ENCODE measurements at places on chromosomes 6 and 20.

GRCh38 chr6:16019462-16019861 lies 109.4 kb upstream of the MYLIP start:
- no peak for DNase-seq

DNA sequence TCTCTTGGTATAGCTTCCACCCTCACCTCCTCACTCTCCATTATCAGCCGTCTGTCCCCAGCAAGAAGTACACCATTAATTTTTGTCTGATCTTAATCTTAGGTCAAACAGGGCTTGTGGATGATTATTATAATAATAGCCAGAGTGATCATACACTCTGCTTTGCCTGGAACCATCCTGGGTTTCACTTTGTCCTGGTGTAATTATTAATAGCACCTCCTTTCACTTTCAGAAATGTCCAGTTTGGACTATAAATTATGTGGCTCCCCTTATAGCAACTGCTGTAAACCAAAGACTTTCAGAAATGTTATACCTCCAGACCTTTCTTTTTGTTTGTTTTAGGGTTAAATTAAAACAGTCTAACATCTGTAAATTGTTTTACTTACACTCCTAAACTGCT lies 951 bp upstream of the TRIM31 start:
- no peak for DNase-seq

GRCh38 chr6:118712969-118713368 lies 61.6 kb upstream of the CEP85L start:
- DNase-seq = no peak

DNA sequence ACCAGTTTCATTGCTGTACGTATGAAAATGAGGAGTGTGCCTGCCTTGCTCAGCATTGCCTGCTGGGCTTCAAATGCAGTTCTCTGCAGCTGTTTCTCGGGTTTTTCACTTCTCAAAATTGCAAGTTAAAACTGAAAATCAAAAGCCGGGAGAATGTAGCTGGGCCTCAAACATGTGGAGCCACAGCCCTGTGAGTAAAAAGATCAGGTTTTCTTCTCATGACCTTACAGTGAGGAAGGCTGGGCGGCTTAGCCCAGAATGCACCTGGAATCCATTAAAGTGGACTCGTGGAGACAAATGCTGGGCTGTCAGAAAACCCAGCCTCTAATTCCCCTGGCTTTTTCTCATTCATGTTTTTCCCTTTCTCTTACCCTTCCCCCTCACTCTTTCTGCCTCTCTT lies 34.4 kb downstream of the DSE start:
- DNase-seq = no peak

- peak; percentile 12 for DNase-seq
Measured at GRCh38 chr20:43667341-43668132, 623 bp downstream of the MYBL2 start.

DNA sequence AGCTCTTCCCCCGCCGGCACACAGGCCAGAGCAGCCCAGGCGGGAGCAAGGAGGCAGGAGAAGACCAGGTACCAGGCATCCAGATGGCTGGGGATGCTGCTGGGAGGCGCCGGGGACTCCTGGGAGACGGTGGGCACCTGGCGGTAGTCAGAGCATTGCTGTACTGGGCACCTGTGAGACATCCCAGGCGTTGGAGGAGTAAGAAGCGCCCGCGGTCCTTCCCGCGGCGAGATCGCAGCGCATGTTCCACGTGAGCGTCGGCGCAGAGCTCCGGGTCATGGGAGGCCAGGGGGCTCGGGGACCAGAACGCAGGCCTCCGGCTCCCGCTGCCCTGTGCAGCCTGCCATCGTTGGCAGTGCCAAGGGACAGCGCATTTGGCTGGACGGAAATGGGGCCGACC lies 293.7 kb upstream of the CDYL start:
- DNase-seq = no peak

GRCh38 chr6:103280417-103280816 lies 1579.3 kb downstream of the HACE1 start:
- no peak for DNase-seq

- DNase-seq = no peak
Measured at GRCh38 chr6:137867685-137868509, 838 bp downstream of the TNFAIP3 start.

DNA sequence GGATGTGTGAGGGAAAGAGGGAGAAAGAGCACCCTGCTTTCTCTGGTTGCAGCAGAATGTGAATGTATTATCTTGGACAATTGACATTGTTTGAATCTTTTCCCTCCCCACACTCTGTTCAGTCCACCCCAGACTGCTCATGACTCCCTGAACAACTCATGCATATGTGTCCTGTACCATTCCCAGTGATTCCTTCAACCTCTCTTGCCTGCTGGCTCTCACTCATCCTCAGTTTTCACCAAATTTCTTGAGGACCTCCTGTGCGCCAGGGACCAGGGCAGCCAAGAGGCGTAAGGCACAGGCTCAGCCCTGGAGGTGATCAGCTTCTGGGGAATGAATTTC lies 5.4 kb downstream of the NOX3 start:
- DNase-seq = no peak

DNA sequence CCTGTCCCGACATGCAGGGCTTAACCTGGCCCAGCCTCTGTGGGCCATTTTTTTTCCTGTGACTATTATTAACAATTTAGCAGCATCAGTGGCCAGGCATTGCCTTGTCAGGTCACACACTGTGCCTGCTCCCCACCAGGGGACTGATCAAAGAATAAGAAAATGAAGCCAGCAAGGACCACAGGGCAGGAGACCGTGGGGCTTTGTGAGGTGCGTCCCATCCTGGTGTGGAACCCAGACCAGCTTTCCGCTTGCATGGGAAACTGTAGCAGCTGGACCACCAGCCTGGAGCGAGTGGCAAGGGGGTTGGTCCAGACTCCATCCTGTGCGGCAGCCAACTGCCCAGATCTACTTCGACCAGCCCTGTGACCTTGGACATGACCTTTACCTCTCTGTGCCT lies 218.3 kb downstream of the ANKRD60 start:
- DNase-seq = no peak

DNA sequence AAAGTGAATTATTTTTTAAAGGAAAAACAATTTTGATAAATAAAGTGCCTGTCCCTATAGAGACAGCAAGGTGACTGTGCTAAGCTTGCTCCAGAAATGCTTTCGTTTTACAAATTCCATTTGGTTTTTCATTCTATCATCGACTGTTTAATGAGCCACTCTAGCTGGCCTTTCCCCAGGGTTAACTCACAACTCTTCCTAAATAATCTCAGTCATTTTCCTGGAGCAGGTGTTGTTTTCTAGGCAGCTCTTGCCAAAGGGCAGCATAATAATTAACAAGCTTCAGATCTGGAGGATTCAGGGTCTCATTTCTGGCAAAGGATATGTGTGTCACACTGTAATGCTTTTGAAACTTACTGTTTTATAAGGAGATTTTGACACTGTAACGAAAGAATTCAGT lies 184.2 kb downstream of the KHDC1L start:
- DNase-seq = no peak

- DNase-seq = peak; percentile 88
Measured at GRCh38 chr6:37819177-37819801, at the start of gene ZFAND3. ZFAND3 (plus strand) TSS chr6:37819727; CDS start chr6:37819946, 219 bp downstream.

DNA sequence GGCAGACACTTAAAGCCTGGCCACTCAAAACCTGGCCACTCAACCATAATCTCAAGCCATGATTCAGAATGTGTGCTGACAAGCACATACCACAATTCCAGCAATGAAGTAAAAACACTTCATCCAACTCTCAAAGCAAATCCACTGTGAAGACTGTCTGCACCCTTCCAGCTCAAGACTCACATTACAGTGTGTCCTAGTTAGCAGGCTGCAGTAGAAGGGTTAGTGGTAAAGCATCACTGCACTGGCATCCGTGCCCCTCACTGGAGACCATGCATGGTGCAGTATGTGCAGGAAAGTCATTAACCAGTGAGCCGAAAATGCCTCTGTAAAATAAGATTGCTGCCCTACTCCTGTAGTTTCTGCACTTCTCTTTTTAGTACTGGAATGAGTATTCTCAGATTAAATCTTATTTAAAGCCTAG lies 43.4 kb downstream of the SLC23A2 start:
- DNase-seq = no peak

GRCh38 chr20:20089018-20089417 lies 36.7 kb downstream of the CFAP61 start:
- DNase-seq = no peak

DNA sequence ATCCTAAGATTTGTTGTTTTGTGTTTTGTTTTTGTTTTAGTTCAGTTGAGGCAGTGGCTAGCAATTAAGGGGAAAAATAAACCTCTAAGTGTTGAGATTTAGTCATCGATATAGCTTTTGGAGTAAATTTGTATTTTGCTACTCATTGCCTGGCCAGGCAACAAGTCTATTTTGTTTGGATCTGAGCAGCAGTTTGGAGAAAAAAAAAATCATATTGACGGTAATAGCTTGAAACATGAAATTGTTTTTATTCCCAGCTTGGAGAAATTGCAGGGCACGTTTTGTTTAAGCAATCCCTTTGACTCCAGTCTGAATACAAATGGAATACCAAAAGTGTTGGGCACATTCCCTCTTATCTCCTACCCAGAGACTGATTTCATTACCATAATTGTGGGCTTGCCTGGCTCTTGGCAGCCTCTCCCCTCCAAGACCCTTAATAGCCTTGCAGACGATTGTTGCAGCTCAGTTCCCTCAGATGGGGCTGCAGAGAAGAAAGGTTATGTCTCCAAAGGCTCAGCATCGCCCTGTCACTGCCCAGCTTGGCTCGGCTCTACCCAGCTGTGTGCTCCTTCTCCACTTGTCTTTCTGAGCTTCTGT lies 56.0 kb downstream of the ISM1 start:
- DNase-seq = no peak

GRCh38 chr6:49479308-49479970 lies 16.3 kb downstream of the CENPQ start:
- no peak for DNase-seq

GRCh38 chr6:16498237-16498636 lies 259.9 kb downstream of the GMPR start:
- DNase-seq = no peak

- DNase-seq = no peak
Measured at GRCh38 chr6:161578478-161578877, 304.6 kb upstream of the AGPAT4 start.

DNA sequence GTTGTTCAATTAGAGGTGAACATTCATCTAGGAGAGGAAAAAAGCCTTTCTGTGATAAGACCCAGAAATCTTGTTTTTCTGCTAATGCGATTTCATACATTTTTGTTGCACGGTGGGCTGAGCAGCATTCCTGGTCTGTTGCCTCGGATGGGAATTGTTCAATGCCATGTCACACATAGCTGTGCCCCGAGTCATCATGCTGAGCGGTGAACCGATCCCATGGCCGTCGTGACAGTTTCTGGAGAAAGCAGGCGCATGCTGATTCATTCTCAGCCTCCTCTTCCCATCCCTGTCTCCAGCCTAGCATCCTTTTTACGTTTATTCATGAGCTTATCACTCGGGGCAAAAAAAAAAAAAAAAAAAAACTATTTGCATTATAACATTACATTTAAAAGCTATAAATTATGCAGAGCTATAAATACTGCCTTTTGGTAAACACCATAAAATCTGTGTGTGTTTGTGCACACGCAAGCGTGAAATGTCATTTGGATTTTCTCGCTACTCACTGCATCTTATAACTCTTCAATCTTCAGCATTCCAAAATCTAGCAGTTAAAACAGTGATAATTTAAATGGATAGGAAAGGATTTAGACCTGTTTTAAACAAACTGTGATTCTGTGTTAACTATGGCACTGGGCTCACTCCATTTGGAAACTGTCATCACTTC lies 58.9 kb upstream of the IFNGR1 start:
- no peak for DNase-seq

DNA sequence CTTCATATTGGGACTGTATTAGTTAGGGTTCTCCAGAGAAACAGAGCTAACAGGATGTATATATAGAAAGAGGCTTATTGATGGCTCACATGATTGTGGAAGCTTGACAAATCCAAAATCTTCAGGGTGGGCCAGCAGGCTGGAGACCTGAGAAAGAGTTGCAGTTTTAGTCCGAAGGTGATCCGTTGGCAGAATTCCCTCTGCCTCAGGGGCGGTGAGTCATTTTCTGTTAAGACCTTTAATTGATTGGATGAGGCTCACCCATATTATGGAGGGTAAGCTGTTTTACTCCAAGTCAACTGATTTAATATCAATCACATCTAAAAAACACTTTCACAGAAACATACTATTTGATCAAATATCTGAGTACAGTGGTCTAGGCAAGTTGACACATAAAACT lies 113.6 kb downstream of the FLRT3 start:
- no peak for DNase-seq

GRCh38 chr6:44260451-44261297 lies 3.3 kb upstream of the SLC35B2 start:
- DNase-seq = no peak

GRCh38 chr6:82494367-82494766 lies 130.8 kb downstream of the TPBG start:
- no peak for DNase-seq

- no peak for DNase-seq
Measured at GRCh38 chr6:101876431-101876830, 482.9 kb downstream of the GRIK2 start.

DNA sequence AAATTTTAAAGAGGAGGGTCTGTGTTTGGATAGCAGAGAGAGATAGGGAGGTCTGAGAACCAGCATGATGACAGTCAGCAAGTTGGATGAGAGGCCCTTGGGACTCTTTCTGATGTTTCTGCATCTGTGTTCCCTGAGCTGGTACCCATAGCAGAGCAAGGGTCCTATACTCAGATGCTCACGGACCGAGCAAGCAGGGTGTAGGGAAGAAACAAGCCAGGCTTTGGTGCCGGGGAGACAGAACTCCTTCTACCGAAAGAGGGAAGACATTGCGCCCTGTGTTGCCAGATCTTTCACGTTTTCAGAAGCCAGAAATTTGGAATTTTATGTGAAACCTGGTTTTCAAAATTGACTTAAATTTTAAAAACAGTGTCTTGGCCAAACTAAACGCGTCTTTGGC lies 34.6 kb downstream of the NEDD9 start:
- DNase-seq = no peak

DNA sequence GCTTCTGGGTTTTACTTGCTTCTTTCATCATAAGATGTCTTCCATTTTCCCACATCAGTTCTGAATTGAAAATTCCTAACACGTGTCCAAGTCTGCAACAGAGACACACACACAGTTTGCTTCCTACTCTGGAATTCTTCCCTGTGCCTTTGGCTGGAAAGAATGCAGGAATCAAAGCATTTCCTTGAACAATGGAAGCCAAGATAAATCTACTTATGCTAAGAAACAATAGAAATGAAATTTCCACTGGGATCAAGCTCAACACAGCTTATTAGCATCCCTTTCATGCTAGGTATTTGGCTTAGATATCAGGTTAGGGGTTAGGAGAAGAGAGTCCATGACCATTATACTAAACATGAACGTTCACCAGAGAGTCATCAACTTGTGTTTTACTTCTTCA lies 101.1 kb upstream of the SCAF8 start:
- no peak for DNase-seq
